Right atrium auricular region (tissue), 2 donors: ENCODE measurements at places on chromosomes 5 and 9. TPM values are rescaled to one million over a fixed set of nuclear protein-coding genes. Genes with fewer than 3 reads are reported as not detected.

Gene NR2F1
- total RNA-seq = 35.3 TPM

Gene SPATA31A3
- total RNA-seq = not detected

Gene SPINK6
- not detected for total RNA-seq

Gene DMRT3
- not detected for total RNA-seq

GRCh38 chr5:38509185-38509584, 47.3 kb downstream of the LIFR start:
- DNase-seq = no peak

DNA sequence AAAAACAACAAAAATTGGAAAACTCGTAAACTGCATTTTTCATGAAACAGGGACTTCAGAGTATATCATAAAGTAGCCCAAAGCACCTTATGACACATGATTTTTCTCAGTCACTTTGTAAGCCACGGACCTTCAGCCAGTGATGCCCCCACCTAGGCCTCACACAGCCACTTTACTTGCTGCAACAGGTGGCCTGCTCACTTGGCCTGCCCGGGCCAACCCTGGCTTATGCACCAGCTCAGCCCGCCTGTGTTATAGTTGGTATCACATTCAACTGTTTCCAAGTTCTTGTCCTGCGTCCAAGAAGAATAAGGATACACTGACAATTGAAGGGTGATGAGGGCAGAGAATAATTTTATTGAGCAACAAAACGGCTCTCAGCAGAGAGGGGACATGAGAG, 219.2 kb downstream of the FER start:
- DNase-seq = no peak

- DNase-seq = no peak
These were observed 1.7 kb upstream of the GLT6D1 start for GRCh38 chr9:135641047-135641446.

GRCh38 chr9:123119566-123119965, 86.1 kb downstream of the GPR21 start:
- DNase-seq = no peak

DNA sequence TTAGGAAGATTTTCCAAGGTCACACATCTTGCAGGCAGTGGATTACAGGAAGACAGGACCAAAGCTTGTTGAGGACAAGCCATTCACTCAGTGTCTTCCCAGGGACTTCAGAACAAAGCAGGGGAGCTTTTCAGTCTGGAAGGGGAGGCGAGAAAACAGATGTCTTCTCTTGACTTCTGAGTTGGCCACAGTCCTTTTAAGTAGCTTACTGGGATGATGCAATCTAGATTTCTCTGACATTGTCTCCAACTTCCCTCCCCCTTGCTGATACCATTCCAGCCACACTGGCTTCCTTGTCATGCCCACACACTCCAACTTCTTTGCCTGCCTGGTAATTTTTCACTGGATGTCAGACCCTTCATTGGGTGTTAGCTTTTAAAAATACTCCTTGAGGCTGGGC, 174.2 kb upstream of the TBC1D2 start:
- DNase-seq = no peak

DNA sequence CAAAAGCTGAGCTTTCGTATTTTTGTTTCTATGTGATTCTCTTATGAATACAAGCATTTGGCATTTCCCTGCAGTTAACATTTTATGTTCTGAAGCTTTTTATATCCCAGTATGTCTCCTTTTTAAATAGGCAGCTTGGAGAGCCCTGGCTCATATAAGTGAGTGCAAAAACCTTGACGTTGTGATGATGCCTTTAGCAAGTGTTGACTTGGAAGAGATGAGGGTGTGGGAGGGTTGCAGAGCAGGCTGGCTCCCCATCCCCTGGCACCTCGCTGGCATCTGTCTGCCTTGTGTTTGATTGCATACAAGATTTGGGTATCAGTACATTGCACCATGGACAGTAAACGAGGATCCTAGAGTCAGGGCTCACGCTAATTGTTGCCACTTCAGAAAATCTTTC, 42.1 kb upstream of the DIRAS2 start:
- no peak for DNase-seq

GRCh38 chr5:157447201-157447637, 12.8 kb upstream of the NIPAL4 start:
- DNase-seq = no peak

GRCh38 chr9:4640027-4640426, 22.1 kb upstream of the PLPP6 start:
- no peak for DNase-seq

DNA sequence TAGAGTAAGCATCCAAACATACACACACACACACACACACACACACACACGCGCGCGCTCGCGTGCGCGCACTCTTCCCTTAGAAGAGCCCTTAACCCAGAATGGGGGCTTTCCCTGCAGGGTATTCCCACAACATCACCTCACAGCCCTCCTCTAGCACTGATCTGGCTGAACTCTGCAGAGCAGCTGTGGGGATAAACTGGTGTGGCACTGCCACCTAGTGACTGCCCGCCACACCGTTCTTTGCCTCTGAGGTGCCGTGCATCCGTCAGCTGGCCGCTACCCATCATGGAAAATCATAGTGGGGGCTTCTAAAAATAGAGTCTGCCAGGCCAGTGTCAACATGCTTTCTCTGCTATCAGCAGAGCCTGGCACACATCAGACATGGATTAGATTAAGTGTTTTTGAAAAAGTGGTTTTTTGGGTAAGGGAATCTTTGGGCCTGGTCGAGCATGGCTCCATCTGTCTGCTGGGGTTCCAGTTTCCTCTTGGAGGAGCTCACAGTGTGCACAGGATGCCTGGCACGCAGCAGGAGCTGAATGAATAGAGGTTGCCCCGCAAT, 88.1 kb downstream of the KCNN2 start:
- peak; percentile 77 for DNase-seq

DNA sequence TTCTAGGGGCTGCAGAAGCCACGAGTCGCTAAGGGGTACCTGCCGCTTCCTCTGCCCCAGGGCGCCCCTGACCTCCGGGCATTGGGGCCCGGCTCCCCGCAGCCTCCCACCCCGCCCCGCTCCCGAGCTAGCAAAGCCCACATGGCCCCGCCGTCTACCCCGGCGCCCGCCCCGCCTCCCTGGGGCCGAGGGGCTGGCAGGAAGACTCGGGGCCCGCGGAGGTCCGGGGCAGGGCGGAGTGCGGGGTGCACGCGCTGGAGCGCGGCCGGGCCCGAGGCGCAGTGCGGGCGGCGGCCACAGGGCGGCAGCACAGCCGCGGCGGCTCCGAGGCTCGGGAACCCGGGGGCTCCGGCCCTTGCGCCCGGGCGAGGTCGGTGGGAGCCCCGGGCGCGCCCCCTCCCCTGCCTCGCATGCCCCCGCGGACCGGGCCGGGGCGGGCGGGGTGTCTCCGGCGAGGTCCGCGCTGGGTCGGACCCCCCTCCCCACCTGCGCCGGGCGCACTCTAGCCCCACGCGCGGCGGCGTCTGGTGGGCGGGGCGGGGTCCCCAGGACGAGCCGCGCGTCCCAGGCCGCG, 6.7 kb downstream of the NRARP start:
- DNase-seq = no peak

- peak; percentile 82 for DNase-seq
These were observed 29.3 kb upstream of the OBP2B start for GRCh38 chr9:133238272-133238850.

DNA sequence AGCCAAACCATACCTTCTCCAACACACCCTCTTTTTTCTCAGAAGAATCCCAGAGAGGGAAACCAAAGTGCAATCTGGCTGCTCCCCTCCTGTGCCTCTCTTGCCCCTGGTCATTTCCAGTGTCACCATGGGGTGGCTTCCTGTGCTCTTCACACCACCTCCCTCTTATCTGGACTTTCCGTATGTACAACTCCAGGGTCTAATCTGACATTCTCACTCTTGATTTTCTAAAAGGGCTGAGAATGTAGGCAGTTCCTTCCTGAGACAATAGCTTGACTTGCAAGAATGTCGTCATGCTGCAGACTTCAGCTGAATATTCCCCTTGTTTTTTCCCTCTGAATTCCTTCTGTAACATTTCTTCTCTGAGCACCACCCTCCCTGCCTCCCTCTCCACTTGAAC, 110.2 kb downstream of the FBXL7 start:
- no peak for DNase-seq

DNA sequence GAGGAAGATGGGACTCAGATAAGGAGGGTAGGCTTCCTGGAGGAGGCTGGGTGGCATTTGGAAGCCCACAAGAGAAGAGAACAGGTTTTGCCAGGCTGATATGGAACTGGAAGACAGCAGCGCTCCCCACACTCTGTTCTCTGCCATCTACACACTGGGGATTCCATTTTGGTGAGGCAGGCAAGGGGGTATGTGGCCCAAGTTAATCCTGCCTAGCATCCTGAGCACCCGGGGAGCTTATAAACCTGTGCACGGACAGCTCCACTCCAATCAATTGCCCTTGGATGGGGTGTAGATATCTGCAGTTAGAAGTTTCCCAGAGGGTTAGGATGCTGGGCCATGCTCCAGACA, 158.8 kb downstream of the MACROH2A1 start:
- peak; percentile 43 for DNase-seq

- peak; percentile 98 for DNase-seq
These were observed 2.5 kb upstream of the ST6GALNAC4 start for GRCh38 chr9:127919253-127919815.

- no peak for DNase-seq
These were observed 321.4 kb upstream of the ACTBL2 start for GRCh38 chr5:57804007-57804444.
